ENCODE measurements at places on chromosomes 13 and 19.

GRCh38 chr13:106846571-106847448, 278.9 kb upstream of the ARGLU1 start:
- DNase-seq = no peak

- no peak for DNase-seq
These were observed 540 bp upstream of the USE1 start for GRCh38 chr19:17214508-17215126.

- no peak for DNase-seq
These were observed 8.3 kb downstream of the ZNF554 start for GRCh38 chr19:2827840-2828489.

- no peak for DNase-seq
These were observed 55.5 kb downstream of the EDNRB start for GRCh38 chr13:77863144-77863543.

GRCh38 chr19:29415507-29415906, 110.3 kb upstream of the VSTM2B start:
- no peak for DNase-seq

DNA sequence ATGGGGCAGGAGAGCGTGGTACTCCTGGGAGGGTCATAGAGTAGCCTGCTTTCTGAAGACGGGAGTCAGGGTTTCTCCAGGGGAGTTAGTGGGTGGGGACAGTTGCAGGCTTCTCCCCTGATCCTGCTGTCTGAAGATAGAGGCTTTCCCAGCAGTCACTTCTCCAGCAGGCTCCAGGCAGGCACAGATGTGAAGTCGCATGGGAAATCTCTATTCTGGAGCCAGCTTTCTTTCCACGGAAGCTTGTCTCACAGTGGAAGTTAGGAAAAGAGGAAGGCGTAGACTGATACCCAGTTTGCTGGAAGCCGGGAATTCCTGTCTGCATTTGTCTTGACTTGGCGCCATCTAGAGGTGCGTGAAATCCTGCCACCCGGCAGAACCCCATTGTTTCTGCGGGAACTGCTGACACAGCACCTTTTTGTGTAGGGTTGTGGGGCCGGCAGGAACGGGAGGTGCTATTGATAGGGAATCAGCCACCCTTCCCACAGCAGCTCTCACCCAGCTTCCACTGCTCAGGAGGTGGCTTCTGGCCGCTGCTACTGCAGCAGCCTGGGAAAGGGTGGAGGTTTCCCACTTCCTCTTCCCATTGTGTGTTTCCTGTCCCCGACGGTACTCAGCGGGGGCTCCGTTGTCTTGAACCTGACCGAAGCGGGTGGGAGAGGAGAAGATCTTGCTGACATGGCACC, 28.5 kb upstream of the NPAS1 start:
- peak; percentile 63 for DNase-seq

DNA sequence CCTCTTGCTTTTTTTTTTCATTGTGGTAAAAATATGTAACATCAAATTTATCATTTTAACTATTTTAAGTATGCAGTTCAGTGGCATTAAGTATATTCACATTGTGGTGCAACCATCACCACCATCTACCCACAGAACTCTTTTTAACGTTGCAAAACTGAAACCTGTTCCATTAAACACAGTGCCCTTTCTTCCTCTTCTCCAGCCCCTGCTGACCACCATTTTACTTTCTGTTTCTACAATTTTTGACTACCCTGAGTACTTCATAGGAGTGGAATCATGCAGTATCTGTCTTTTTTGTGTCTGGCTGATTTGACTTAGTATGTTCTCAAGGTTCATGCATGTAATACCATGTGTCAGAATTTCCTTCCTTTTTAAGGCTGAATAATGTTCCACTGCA, 153.1 kb downstream of the FGF9 start:
- no peak for DNase-seq

DNA sequence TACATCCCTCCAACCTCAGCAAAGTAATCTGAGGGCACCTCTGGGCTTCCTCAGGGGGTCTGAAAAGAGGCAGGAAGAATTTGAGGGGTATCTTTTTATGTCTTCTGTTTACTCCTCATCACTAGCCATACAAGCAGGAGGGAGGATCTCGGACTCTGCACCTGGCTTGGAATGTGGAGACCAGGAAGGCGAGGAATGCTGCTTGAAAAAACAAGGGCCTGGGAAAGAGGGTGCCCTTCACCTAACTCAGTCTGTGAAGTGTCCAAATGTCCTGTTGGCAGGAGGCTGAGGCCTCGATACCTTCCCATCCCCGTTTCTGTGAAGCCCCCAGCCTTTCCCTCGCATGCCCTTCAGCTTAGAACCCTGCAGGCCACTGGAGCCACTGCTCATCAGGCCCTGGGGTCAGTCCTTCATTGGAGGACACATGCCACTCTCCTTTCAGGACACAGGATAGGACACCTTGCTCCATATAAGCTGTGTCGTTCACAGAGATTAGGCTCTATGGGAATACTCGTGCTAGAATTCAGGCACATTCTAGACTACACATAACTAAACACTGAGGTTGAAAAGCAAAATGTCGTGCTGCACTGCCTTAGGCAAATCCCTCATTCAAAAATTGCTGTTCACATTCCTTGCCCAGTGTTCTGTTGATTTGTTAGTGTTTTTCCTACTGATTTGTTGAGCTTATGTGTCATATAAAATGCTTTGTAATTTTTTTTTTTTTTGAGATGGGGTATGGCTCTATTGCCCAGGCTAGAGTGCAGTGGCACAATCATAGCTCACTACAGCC, 49.7 kb downstream of the ESD start:
- DNase-seq = no peak

DNA sequence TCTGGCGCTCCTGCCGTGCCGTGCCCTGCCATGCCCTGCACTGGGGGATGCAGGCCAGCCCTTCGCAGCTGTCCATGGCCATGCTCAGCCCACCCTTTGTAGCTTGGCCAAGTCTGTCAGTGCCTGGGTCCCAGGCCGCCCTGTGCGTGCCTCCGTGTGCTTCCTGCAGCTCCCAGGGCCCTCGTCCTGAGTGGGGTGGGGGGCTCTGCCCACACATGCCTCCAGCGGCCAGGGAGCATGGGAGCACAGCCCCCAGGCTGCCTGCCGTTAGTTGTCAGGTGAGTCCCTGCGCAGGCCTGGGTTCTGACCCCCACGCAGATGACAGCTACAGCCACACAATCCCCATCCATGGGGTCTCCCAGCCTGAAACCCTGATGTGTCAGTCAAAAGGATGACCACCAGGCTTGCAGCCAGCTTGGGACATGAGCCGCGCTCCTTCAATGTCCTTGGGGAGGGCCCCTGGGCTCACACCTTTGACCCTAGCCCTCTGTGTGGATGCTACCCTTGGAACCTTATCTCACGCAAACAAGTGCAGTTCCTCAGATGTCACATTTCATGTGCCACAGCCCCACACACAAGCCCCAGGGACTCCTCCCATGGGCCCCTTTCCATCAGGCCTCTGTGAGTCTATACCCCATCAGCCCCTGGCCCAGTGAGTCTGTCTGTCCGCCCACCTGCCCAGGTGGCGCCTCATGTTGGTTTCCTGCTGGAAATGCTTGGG, 24.5 kb downstream of the TMED1 start:
- no peak for DNase-seq

- no peak for DNase-seq
These were observed 57.4 kb downstream of the FGF14 start for GRCh38 chr13:102344410-102344809.

DNA sequence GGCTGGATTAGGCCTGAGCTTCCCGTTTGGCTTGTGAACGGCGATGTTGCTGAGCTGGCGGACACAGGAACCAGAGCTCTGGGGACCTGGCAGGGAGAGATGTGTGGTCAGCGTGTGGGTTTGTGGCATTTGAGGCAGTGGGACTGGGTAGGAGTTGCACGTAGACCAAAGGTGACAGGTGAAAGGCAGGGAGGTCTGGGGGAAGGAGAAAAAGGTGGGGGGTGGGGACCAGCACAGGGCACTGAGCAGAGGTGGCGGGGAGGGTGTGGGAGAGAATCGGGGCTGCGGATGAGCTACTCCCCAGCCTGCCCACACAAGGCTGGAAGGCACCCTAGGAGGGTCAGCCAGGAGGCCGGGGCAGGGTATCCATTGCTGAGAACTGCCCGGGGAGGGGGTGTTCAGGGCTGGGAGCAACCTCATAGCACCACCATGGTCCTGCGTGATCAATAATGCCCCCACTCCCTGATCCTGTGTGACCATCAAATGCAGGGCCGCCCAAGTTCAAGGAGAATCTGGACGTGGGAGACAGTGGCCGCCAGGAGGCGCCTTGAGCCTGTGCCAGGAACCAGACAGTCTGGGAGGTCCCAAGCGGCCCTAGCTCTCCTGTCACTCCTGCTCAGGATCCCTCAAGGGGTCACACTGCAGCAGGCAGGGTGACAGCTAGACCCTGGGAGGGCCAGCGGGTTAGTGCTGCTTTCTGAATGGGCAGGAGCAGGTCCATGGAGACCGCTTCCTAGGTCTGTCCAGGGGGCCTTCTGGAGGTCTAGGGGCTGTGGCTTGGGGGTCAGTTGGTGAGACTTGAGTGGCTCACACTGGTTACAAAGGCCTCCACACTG, 12.8 kb upstream of the SELENOW start:
- DNase-seq = no peak

- DNase-seq = no peak
These were observed 15.2 kb upstream of the ERCC5 start for GRCh38 chr13:102830646-102831045.

DNA sequence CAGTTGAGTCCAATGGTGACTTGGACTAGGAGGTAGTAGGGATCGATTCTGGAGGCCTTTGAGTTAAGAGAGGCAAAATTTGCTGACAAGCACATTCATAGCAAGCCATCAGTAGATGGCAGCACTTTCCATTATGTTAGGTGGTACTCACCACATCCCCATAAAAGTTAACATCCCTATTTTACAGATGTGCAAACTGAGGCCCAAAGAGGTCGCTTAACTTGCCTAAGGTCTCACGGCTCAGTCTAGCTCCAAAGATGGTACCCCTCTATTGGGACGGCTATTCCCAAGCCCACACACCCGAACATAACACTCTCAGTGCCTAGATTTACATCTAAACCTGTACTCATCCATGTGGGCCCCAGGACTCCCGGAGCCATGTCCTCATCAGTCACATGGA, 21.5 kb upstream of the FOSB start:
- DNase-seq = no peak

DNA sequence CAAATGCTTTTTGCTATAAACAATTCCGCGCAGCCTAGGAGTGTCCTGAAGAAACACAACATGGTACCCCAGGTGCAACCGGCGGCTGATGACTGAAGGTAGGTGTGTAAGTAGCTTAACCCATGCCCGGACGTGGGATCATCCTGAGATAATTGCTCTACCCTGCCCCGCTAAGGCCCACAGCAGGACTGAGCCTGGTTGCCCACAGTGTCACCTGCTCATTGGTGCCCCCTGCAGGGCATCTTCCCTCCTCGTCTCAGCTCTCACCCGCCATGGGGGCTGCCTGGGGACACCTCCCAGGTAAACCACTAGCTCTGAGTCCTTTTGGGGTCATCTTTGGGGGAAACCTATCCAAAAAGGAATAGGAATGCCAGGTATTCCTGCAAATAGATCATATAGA, 22.3 kb downstream of the TMEM161A start:
- DNase-seq = peak; percentile 27

GRCh38 chr13:20482275-20482761, 43.3 kb downstream of the CRYL1 start:
- no peak for DNase-seq

DNA sequence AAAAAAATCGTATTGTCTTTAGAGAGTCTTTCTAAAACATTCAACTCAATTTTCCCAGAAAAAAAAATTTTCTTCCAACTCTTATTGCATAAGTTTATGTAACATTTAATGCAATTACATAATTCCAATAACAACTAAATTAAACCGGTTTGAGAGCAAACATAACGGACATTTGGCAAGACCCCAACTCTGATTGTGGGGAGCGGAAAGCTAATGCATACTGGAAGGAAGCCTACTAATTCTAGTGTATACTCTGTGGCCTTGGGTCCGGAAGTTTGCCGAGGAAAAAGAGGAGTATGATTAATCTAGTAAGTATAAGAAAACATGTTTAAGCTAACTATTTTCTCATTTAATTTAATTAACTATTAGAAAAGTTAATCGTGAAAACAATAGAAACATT, 21.3 kb upstream of the MIR17HG start:
- no peak for DNase-seq

GRCh38 chr19:28882818-28883217, 330.1 kb downstream of the UQCRFS1 start:
- no peak for DNase-seq

DNA sequence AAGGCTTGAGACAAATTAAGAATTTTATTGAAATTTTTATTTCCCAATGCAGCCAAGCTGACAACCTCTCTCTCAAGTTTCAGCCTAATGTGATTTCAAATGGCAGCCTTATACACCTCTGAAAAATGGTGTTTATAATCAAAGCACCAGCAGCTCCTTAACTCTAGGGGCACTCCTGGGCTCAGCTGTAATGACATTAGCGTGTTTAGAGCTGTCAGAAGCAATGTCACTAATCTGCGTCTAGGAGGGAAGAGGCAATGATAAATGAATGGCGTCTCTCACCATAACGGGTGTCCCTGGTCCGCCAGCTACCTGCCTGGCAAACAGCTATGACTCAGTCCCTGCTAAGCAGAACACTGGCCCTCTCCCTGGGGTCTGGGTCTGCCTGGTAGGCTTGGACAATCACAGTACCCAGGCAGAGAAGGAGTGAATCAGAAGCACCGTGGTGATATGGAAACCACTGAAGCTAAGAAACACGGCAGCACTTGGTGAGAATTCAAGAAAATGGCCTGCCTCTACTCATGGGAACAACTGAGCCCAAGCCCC, 131.8 kb upstream of the VSTM2B start:
- no peak for DNase-seq

DNA sequence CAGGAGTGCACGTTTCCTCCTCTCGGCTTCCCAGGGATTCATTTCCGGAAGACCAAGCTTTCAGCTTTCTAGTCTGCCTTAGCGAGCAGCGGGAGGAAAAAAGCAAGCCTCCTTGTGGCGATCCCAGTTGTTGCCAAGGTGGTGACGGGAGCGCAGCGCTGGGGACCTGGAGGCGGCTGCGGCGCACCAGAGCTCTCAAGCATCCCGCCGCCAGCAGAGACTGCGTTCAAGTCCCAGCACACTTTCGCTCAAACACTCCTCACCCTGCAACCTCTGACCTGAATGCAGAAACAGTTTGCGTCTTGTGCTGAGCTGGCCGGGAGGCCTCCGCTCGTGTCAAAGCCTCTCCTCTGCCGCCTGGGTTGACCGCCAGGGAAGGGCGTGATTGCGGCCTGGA, 4.9 kb downstream of the GSX1 start:
- no peak for DNase-seq

- DNase-seq = no peak
These were observed 830.2 kb upstream of the SPRY2 start for GRCh38 chr13:81171065-81171647.

GRCh38 chr19:6891761-6892385, 4.5 kb downstream of the ADGRE1 start:
- DNase-seq = peak; percentile 58

DNA sequence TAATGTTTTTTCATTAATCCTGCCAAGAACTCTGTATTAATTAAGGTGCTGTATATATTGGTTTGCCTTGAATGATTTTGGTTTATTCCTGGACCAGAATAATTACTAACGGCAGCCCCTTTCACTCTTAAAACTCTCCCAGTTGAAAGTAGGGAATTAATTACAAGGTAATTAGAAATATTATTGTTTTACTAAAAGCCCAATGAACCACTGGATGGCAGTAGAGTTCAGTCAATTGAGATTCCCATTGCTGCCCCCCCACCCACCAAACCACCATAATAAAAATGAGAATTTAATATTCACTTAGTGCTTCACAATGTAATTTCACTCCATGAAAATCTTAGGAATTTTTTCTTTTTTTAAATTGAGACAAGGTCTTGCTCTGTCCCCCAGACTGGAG, 13.7 kb downstream of the WBP4 start:
- peak; percentile 58 for DNase-seq

GRCh38 chr13:32474999-32475792, 47.3 kb upstream of the N4BP2L1 start:
- DNase-seq = no peak
